ENCODE measurements at places on chromosomes 6 and 20.

DNA sequence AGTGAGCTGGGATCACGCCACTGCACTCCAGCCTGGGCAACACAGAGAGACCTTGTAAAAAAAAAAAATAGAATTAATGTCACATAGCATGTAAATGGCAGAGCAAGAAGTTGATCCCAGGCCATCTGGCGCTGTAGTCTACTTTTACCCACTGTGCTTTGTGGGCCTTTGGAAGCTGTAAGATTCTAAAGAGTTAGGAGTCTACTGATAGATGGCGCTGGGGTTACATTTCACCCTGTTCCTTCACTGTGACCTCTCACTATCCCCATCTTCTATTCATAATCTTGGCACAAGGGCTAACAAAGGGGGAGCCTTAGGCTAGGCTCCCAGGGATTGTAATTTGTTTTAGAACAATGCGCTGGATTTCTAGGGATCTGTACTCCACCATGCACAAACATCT is 24.4 kb downstream of the SIRPD start:
- no peak for DNase-seq

- no peak for DNase-seq
Observed at GRCh38 chr6:68313911-68314310, 321.2 kb upstream of the ADGRB3 start.

- no peak for DNase-seq
Observed at GRCh38 chr6:50663806-50664205, 49.5 kb upstream of the TFAP2D start.

DNA sequence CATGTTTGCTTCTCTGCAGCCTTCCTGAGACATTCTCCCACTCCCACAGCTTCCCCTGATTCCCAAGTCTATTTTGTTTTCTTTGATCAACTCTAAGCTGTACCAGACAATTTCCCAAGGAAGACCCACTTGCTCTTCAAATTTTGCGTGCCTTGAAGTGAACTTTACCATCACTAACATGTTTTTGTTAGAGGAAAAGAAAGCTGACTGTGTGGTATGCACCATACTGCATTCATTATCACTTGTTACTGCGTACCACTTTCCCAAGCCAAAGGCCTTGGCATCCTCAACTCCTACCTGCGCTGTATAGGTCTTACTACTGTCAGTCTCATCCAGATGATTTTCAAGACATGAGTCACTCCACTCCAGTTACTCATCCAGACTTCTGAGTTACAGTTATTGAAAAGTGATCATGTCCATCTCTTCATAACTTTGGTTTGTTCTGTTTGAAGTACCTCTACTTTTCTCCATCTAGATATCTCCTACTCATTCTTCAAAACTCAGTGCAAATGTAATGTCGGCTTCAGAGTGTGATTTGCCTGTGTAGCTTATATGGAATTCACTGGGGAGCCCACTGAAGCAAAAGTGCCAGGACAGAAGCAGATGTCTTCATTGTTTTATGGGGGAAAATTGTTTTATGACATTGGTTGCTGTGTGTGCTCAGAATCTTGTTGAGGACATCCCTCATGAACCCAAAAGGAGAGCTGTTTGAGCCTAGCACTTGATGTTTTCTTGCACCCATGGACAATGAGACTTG is 5.2 kb downstream of the RPS12 start:
- no peak for DNase-seq

DNA sequence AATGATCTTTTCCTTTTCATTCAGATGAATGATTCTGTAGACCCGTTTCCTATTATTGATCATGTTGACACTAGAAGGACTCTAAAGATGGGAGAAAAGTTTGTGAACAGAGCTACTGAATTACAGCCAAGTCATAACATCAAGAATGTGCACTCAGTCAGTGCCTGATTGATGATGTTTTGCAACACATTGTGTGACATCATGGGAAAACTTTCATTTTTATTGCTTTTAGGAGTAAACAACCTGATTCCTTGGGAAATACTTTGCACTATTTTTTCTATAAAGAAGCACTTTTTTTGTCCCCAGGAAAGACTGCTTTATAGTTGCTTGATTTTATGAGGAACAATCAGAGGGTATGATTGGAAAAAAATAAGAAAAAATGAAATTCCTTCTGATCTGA is 383.8 kb upstream of the JAG1 start:
- no peak for DNase-seq
